T-helper 17 cell (primary cell): ENCODE measurements at places on chromosomes 4 and X.

DNA sequence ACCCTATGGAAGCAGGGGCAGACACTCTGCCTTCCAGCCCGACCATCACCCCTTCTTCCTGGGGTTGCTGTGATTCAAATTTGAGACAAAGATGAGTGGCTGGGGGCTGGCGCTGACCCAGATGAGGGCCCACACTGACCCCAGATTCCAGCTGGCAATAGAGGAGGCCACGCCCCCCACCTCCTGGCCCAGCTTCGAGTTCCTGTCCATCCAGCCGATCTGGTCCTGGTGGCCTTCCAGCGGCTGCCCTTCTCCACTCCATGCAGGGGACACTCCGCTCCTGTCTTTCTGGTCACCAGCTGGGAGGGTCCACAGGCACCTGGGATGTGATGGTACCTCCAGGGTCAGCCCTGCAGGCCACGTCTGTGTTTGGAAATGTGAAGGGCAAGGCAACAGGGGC, 98.5 kb upstream of the PSAPL1 start:
- no peak for DNase-seq

DNA sequence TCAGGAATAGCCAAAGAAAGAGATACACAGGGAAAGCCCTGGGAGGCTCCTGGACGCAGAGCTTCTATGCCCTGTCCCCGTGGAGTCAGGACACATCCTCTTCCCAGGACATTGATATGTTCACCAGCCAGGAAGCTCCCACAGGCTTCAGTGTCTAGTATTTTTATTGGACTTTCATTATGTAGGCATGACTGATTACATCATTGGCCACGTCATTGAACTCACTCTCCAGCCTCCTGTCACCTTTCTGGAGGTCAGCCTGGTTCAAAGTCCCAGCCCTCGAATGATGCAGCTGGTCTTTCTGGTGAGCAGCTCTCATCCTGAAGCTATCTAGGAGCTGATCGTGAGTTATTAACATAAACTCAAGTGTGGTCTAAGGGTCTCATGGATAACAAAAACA, 104.1 kb downstream of the CPEB2 start:
- DNase-seq, result no peak

GRCh38 chr4:37727635-37728034, 41.5 kb upstream of the RELL1 start:
- DNase-seq, result no peak

- no peak for DNase-seq
Observed at GRCh38 chrX:68897118-68897945, 68.5 kb downstream of the EFNB1 start.

DNA sequence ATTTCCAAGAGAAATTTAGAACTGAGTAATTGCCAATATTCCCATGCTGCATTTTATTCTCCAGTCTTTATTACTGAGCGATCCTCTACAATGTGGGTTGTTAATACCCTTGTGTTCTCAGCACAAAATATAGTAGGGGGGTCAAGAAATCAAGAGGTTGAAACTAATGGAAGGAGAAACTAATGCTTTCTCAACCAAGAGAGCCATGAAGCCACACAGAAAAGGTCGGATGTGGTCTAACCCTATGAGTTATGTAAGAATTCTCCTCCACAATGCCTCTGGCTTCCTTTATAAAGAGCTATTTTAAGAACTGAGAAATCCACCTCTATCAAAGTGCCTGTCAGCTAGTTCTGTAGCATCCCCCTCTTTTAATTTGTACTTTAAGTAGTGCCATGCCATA, 268.5 kb downstream of the CHIC1 start:
- no peak for DNase-seq

- DNase-seq, result no peak
Observed at GRCh38 chr4:147714575-147715401, 17.1 kb upstream of the ARHGAP10 start.

DNA sequence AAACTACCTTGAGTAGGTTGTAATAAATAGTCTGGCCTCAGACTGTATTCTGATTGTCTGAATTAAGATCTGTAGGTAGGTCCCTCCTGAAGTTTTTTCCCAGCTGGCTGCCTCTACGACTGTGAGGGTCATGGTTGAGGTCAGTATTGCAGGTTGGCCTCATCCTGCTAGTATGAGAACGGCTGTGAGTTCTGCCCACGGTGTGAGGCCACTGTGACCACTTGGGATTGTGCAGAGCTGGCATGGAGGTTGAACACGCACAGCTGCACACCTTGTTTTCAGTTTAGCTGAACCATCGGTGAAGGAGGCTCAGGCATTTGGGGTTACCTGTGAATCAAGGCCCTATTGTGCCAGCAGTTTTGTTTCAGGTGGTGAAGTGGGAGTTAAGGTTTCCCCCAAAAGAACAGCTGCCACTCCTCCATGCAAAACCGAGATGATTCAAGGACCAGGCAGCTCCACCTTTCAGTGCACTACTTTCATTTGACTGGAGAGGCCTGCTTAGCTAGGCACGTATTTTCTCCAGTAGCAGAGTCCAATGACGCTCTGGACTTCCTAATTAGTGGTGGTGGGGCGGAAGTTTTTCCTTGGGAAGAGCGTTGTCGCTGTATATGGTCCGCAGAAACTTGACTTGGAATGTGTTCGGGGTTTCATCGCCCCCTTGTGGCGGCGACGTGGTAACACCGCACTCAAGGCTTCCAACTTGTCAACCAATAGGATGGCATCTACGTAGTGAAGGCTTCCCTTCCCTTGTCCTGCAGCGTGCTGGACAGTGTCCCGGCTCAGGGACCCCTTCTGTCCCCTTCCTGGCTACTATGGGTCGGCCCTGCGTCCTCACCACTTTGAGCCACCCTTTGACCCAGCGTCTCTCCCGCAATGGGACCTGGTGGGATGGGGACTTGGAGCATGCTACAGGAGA, 13.8 kb downstream of the CMC4 start:
- DNase-seq, result peak; percentile 24

- DNase-seq, result no peak
Observed at GRCh38 chrX:47586043-47586787, 4.0 kb downstream of the TIMP1 start.

DNA sequence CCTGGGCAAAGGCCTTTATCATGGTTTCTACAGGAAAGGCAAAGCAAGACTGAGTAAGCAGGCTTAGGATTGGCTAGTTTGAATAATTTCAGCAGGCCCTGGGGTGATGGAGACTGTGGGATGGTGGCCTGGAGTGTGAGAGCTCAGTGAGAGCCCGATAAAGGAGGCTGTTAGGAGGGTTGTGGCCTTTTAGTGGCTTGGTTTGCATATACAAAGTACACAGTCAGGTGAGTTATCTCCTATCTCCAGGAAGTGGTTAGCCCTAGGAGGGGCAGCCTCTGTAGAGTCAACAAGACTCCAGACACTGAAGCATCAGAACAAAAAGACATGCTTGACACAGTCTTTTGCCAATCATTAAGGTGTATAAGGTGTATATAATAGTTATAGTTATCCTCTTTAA, 157.2 kb downstream of the CFAP299 start:
- DNase-seq, result peak; percentile 18
